NCI-H1092 treated with DMSO at 0.1 percent for 48 hours (cell line): ENCODE measurements at places on chromosomes 2 and 18.

- no peak for DNase-seq
Observed at GRCh38 chr18:35804377-35804776, 168.1 kb upstream of the RMP24 start.

GRCh38 chr2:207405150-207405549, 124.6 kb upstream of the CREB1 start:
- no peak for DNase-seq

- DNase-seq, result no peak
Observed at GRCh38 chr2:230348787-230349186, 21.8 kb downstream of the SP140L start.

- no peak for DNase-seq
Observed at GRCh38 chr18:66638856-66639629, 35.2 kb upstream of the CDH19 start.

DNA sequence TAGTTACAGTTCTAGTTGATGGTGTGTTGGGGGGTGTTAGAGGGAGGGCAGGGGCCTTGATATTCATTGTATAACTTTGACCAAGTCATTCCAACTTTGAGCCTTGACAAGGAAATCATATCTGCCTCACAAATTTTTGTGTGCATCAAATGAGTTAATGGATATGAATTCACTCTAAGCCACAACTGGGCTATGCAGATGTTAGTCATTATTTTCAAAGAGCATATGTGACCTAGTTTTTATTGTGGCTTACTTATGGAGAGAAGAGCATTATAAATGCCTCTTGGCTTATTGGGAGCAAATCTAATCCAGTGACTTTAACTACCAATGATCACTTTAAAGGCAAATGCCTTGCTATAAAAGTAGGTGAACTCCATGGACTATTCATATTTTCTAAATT, 250.2 kb downstream of the LPIN1 start:
- DNase-seq, result no peak

DNA sequence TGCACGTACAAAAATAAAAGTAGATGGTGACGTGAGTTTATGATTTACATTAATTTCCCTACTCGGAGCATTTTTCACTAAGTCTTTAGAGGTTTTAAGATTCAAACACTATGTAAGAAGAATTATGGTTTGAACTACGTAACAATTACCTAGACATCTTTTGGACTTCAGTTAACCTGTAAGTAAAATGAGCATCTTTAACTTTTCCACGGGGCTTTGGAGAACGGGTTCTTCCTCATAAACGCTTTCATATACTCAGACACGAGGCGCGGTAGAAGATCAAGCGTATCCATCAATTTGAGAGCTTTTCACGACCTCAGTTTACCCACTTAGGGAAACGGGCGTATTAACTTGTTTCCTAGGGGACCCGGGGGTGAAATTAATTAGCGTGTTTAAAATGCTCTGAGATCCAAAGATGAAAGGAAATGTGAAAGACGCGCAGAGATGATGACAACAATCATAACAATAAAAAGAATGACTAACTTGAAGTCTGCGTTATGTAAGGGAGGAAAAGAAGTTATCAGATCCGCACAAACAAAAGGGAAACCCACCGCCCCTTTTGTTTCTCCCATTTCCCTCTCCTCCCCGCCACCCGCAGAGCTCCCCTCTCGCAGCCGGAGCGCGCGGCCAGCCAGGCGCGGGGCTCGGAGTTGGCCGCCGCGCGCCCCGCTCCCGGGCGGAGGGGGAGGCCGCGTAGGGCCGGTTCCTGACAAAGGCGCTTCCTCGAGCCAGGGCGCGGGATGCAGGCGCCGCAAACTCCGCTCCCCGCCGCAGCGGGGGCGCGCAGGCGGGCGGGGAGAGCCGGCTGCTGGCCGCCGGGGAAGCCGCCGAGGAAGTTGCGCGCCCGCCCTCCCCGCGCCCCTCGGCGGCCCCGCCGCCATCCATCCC, 807 bp downstream of the PELI1 start:
- peak; percentile 39 for DNase-seq

- DNase-seq, result no peak
Observed at GRCh38 chr18:44589693-44590355, 90.9 kb upstream of the SETBP1 start.

DNA sequence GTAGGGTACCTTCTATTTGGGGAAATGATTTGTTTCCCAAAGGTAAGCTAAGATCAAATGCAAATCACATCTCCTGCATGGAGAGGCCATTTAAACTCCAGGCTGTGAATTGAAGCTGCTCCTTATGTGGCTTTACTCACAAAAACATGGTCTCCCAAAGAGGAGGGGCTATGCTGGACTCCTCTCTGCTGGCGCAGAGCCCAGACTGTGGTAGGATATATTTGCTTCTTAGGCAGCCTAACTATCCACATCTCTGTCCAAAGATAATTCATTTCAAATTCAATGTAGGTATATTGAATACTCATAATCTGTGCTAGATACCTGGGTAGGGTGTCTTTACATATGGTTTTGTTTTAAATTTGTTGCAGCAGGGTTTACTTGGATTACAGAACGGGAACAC, 358.5 kb downstream of the ALK start:
- peak; percentile 45 for DNase-seq

- DNase-seq, result no peak
Observed at GRCh38 chr18:69250305-69251151, 150.2 kb upstream of the DOK6 start.

- no peak for DNase-seq
Observed at GRCh38 chr2:236656166-236656565, 86.5 kb downstream of the ACKR3 start.

GRCh38 chr2:158120664-158121641, 19.3 kb downstream of the UPP2 start:
- no peak for DNase-seq

GRCh38 chr2:238564286-238564920, 137.7 kb downstream of the ASB1 start:
- DNase-seq, result no peak

DNA sequence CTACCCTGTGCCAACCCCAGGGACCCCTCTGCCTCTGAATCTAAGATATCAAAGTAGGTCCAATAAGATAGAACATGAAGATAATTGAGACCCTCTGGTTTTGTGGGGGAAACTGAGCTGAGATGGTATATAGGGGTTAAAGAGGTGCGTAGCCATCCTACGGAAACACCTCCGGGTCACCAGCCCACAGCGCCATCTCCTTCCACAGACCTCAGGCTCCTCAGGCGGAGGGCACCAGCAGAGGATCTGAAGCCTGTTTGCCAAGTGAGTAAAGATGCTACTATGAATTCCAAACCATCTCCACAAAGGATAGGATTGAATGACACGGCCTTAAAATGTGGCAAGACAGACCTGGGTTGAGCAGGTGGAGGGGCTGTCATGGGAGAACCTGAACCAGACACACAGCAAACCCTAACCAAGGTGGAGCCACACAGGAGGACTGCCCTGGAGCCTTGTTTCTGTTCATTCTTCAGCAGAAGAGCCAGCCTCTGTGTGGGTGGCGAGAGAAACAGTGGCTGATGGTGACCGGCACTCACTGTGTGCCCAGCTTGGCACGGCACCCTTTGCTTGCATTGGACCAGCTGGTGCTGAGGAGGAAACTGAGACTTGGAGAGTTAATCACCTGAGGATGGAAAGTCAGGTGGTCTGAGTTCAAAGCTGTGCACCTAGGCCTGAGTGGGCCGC, 10.2 kb downstream of the GBX2 start:
- DNase-seq, result no peak

DNA sequence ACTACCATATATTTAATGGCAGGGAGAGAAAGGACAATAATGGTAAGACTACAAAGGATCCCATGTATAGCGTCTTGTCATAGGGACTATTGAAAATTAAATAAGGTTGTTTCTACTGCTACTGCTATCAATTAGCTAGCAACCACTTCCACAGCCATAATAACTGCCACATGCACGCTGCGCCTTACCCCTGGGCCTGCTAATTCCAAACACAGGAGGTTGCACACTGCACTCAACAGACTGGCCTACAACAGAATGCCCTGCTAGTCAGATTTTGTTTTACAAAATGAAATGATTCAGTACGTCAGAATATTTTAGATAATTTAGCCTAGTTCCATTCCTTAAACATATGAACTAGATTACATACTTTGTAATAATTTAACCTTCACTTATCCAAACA, 121.0 kb upstream of the SMAD7 start:
- DNase-seq, result no peak

DNA sequence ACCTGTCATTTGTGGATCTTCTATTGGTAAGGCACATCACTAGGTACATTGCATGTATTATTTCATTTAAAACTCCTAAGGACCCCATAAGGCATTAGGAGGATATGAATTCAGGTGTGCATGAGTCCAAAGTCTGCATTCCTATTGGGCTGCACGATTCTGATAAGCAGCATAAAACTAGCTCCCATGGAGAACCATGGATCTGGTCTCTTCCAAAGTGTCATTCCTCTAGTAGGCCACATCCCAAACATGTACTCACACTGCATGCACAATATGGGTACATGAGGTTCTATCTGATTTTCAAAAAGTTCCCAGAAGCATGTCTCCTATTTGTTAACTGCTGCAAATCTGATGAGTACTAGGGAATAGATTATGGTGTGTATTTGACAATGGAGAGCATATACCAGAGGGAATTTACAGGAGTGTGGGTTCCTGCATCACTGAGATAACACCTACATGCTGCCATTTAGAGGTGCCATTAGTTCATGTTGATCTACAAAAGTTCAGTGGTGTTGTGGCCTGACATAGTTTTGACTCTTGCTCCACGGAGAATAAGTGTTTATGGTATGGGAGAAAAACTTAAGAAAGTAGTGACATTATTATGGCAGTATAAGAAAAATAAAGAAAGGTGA, 11.3 kb downstream of the CYTIP start:
- no peak for DNase-seq

DNA sequence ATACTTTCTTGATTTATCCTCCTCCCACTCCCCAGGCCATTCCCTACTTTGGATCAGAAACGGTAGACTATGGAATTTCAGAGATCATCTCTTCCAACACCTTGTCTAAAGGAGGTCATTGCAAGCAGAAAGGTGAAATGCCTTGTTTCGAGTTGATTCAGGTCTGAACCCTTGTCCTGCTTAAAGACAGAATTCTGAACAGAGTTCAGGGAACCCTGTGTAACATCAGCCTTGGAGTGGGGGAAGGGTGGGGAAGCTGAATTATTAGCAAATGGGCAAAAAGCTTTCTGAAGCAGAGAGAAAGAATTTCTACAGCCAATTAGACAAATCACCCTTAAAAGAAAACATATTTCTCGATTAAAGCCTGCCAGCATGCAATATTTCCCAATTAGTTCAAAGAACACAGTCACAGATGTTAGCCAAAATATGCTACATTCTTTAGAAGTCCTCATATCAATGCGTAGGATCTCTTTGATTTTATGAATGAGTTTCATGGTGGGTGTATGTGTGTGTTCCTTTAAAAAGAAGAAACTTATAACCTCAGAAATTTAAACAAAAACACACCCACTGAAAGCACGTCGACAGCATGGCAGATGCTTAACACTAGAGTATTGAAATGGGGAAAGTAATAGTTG, 353.1 kb downstream of the RND3 start:
- no peak for DNase-seq

GRCh38 chr18:57743008-57743407, 60.1 kb downstream of the ATP8B1 start:
- no peak for DNase-seq

- DNase-seq, result no peak
Observed at GRCh38 chr2:73749314-73749713, 12.2 kb upstream of the TPRKB start.

DNA sequence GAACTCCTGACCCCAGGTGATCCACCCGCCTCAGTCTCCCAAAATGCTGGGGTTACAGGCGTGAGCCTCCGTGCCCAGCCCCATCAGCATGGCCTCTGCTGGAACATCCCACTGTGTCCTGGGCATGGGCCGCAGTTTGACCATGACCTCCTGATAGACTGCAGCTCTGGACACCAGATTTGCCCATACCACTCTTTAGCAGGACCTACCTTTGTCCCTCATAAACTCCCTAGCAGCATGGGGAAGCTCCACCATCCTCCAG, 92.6 kb downstream of the MYCN start:
- DNase-seq, result no peak

DNA sequence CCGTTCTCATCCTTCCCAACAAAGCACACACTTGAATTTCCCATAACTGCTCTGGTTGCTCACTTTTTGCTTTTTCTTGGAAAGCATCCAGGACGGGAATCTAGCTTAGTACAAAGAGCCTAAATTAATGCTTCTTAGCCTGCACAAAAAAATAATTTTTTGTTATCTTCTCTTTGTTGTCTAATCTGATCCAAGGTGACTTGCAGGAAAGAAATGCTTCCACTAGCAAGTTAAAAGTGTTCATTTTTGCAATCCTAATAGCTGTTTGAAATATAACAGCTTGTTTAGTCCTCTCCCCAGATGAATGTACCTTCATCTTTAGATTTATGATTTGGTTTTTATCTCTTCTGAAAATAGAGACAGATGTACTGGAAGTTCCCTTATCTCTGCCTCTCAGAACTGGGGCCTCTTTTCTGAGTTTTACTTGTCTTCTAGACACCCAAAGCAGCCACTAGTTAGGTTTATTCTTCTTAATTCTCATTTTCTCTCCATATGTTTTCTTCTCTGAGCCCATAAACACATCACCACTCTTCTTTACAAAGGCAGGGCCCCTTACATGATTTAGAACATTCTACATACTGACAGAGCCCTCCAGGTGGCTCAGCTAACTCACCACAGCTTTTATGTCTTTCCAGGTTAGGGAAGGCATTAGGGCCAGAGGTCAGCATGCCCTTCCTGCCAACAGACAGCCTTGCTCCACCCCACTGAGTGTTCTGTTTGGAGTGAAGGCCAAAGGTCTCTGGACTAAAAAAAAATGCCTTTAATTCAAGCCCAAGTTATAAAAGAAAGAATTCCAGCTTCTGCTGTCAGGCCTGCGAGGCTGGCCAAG, 74.7 kb upstream of the MAP4K3 start:
- DNase-seq, result no peak

DNA sequence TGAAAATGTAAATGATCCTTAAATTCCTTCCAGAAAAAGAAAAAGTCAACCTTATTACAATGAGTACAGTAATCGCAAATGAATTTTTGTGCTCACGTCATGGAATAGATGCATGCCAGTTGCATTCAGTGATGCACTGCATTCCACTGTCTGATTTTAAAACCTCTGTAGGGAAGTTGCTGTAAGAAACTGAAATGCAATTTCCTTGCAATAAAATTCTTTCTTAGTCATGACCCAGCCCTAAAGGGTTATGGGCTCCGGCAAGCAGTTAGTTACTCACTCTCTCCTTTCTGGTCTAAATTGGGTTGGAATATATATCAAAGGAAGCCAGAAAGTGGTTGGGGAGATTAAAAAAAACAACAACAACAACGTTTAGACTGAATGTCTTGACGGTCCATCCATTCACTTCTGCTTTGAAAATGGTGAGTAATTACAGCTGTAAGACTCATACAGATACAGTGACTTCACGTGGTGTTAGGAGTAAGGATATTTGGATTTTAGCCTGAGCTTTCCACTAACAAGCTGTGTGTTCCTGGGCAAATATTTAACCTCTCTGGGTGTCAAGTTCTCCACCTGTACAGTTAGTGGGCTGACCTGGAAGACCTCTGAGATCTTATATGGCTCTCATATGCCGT, 8.6 kb upstream of the RND3 start:
- DNase-seq, result no peak

DNA sequence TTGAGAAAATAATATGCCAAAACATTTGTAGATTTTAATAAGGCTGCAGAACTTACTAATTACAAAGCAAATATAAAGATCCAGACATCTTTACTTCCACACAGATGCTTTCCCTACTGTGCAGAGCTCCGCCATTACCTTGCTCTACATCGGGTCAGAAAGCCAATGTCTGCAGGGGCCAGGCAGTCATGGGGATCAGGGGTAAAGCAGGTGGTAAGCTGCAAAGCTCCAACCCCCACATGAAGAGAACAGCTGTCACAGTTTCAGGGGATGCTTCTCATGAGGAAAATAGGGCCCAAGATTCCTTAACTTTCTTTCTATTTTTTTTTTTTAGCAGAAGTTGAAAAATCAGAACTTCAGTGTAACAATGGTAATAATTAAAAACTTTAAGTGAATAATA, 102.7 kb downstream of the DCC start:
- no peak for DNase-seq
